ENCODE measurements at places on chromosomes 16 and 17. TPM values are rescaled to one million over a fixed set of nuclear protein-coding genes. Genes with fewer than 3 reads are reported as not detected.

- H3K27me3 ChIP-seq = no peaks in the 10 kb centered on the region
- no peak overlapping the region for H3K27ac ChIP-seq
- no peak for DNase-seq
These were observed 74.7 kb upstream of the CDH11 start for GRCh38 chr16:65196420-65197075.

GRCh38 chr17:29836643-29837042 lies 93.4 kb downstream of the SSH2 start:
- H3K4me3 ChIP-seq = no peak overlapping the region
- H3K36me3 ChIP-seq = no peaks in the 10 kb centered on the region
- H3K27ac ChIP-seq = peak overlapping the region; percentile 42
- DNase-seq = no peak

DNA sequence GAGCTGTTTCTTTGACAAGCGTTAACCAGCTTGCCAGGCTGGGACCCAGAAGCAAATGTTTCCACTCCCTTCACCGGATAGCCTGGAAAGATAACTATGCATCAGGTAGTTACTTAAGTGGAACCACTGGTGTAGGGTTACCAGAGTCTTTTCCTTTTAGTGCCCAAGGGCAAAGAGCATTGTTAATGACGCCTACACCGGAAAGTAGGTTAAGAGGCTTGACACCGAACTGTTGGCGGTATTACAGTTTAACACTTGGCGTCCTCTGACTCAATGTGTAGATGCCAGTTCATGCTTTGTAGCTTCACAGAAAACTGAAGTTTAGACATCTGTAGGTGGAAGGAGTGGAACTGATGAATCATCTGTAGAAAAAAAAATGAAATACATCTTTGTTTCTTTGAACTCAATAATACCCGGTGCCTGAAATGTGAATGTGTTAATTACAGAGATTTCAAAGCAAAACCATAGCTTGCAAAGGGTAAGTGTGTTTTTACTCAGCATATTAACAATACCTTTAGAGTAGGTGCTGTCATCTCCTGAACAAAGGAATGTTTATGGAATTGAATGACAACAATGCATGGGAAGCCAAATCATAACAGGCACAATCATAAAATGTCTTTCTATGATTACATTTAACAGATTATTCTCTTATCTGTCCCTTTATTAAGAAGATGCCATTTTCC lies 426.7 kb upstream of the SALL1 start:
- no peaks in the 10 kb centered on the region for H3K4me1 ChIP-seq
- no peak overlapping the region for H3K27ac ChIP-seq
- no peaks in the 10 kb centered on the region for H3K36me3 ChIP-seq
- H3K27me3 ChIP-seq = no peaks in the 10 kb centered on the region
- DNase-seq = no peak

GRCh38 chr16:11155284-11155806 lies 100.7 kb downstream of the SOCS1 start:
- no peaks in the 10 kb centered on the region for H3K36me3 ChIP-seq
- H3K27me3 ChIP-seq = no peaks in the 10 kb centered on the region
- no peak overlapping the region for H3K4me3 ChIP-seq
- DNase-seq = no peak
- peaks cover 9% of the 10 kb centered on the region for H3K4me1 ChIP-seq

The C17orf67 gene
- total RNA-seq = 3.1 TPM

The ZNF652 gene
- total RNA-seq = 42.6 TPM

Measured in left lung (tissue), 14 donors.